Activated CD4-positive, CD25-positive, alpha-beta regulatory T cell treated with anti-CD3 and anti-CD28 coated beads, Interleukin-2, amount 50 U/mL, for 24 hours (primary cell): ENCODE measurements at places on chromosomes 2 and 18.

DNA sequence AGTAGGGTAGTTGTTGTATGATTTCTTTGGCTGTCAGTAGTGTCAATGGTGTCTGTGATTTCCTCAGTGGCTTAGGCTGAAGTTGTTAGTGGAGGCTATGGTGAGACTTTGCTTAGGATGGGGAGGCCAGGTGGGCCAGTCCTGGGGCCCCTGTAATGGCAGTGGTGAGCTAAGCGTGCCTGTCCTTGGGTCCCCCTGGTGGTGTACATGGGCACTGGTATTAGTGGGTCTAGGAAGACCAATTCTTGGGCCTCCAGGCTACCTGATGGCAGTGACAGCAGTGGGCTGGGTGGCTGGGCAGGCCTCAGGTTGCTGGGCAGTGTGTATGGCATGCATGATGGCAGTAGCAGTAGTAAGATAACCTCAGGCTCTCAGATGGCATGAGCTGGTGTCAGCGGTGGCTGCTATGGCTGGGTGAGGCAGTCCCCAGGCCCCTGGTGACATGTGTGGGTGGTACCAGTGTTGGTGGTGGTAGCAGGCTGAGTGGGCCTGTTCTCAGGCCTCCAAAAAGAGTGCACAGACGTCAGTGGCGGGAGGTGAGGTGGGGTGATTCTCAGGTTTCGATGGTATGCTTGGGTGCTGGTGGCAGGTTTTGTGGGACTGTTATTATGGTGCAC, 103.2 kb downstream of the KLHL14 start:
- ATAC-seq = no peak

DNA sequence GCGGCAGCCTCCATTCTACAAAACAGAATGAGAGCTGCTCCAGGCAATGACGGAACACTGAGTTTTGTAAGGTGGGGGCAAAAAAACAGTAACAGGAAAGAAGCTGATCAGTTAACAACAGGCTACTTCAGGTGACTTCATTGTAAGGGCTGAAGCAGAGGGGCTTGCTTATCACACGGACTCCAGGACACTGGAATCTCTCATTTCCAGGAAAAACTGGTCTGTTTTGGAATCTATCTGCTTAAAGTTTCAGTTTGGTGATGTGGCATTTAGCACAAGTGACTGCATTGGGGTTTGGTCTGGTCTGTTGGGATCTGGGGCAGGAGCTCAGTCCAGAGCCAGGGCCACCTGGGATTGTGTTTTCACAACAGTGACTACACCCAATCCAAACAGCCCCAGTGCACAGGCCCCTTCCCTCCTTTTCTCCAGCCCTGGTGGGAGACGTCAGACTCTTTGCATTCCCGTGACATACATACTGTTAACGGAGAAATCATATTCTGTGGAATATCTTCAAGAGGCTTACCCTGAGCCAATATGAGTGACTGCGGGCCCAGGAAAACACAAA, 14.1 kb downstream of the AMER3 start:
- no peak for ATAC-seq

DNA sequence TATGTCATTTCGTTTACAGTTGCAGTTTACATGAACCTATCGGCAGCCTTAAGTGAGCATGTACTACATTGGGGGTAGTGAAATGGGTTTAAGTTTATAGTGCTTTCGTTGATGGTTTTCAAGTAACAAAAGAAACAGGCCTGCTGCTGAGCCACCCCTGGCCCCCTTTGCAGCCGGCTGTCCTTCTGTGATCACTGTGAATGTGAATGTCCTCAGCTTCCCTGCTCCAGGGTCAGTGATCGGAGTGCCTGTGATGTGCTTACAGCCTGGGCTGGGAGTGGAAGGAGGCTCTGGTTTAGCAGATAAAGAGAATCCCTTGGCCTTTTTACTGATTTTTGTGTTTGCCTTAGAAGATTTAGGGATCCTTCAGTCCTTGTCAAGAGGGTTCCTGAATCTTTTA, 154.2 kb downstream of the FAM210A start:
- no peak for ATAC-seq

GRCh38 chr2:136527560-136527959, 237.8 kb upstream of the THSD7B start:
- ATAC-seq = no peak

GRCh38 chr2:60822987-60823386, 58.4 kb upstream of the REL start:
- no peak for ATAC-seq

GRCh38 chr2:128502200-128502599, 183.5 kb upstream of the HS6ST1 start:
- no peak for ATAC-seq

GRCh38 chr2:66573821-66574233, 138.9 kb downstream of the MEIS1 start:
- no peak for ATAC-seq

- peak; percentile 25 for ATAC-seq
Observed at GRCh38 chr2:61016392-61017002, 1.0 kb upstream of the PEX13 start.

GRCh38 chr2:143730953-143731260, 601.7 kb downstream of the ARHGAP15 start:
- peak; percentile 11 for ATAC-seq

- ATAC-seq = no peak
Observed at GRCh38 chr2:85924522-85924921, 35.7 kb upstream of the ST3GAL5 start.

DNA sequence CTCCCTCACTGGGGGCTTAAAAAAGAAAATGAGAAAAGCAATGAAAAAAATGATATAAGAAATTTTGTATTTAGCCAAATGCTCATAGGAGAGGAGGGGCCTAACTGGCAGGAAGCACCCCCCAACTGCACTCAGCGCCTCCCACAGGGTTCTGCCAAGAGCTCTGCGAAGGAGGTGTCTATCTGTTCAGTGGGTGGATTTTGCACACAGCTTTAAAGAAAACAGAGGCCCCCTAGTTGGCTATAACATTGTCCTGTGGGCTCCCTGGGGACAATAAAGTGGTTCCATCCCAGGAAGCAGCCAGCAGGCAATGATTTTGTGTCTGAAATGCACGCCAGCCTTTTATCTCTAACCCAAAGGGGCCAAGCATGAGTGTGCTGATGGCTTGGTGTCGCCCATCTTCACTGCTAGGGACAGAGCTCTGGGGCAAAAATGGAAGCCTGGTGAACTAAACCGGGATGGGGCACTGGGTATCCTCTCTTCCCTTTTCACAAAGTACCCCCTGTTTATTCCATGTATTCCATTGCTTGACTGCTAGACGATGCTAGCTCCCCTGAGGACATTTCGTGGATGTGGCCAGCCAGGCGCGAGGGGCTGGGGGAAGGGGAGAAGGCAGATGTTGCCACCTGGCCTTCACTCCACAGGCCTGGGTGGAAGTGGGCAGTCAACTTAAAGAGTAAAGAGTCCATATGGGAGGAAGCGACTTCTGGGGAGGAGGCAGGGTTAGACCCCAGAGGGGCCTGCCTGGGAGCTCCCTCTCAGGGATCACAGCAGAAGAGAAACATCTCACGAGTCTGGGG, 205.7 kb downstream of the CYP26B1 start:
- no peak for ATAC-seq

GRCh38 chr2:152505495-152505906, 170.5 kb downstream of the FMNL2 start:
- no peak for ATAC-seq

- no peak for ATAC-seq
Observed at GRCh38 chr2:214244847-214245246, 166.0 kb upstream of the VWC2L start.

- no peak for ATAC-seq
Observed at GRCh38 chr2:42092084-42092996, 44.5 kb downstream of the PKDCC start.

DNA sequence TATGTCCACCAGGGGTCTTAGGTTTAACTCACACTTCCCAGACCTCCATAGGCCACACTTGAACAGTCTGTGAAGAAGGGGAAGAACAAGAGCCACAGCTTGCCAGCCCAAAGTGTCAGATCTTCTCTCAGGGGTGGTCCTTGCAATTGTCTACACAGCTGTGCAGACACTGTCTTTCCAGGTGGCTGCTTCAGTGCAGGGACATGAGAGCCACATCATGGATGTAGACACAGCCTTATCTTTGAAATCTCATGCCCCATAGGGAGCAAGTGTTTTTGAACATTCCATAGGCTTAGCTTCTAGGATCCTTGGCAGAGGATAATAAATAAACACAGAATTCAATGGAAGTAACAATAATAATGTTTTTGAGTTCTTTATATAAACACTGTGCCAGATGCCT, 6.7 kb downstream of the ZNF407 start:
- ATAC-seq = no peak

DNA sequence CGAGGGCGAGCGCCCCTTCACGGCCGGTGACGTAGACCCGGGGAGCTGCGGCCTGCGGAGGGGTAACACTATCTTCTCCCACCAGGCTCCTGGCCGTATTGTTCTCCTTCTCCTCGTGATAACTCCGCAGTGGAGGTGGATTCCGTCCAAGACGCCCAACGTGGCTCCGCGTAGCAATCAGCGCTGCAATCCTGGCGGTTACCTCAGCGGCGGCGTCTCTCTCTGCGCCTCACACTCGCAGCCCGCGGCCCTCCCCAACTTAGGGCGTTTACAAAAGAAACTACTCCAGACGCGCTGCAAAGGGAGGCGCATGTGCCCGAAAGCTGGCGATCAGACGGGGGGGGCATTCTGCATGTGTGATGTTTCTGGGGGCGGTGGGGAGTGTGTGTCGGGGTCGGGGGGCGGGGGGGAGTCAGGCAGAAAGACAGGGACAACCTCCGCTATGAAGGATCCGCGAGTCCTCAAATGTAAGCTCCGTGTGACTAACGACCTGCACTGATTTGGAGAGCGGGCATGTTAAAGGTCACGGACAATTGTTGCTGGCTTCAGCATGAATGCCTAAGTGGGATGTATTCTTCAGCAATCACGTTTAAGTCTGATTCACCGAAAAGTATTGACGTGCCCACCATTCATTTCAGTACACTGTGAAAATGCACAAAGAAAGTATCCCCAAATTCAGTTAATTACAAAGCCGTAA, 1.3 kb upstream of the ZNF516 start:
- ATAC-seq = no peak

DNA sequence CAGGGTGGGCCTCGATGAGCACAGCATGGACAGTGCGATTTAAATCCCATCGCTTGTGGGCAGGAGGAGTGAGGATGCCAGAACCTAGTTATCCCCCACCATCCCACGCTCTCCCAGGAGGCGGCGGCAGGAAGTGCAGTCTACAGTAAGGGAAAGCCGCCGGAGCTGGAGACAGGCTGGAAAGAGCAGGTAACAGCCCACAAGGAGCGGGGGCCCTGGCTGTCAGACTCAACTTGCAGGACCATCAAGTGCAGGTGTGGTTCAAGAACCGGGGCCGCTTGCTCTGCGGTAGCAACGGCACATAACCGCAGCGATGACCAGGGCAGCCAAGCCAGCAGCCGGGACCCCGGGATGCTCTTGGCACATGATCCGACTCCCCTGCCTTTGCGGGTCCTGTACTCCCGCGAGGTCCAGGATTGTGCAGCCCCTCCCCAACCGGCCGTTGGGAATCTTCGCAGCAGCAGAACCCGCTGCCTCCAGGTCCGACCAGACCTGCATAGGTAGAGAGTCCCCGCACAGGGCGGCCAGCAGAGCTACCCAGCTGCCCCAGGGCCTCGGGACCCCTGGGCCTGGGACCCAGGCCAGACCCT, 82.1 kb downstream of the BIN1 start:
- no peak for ATAC-seq

DNA sequence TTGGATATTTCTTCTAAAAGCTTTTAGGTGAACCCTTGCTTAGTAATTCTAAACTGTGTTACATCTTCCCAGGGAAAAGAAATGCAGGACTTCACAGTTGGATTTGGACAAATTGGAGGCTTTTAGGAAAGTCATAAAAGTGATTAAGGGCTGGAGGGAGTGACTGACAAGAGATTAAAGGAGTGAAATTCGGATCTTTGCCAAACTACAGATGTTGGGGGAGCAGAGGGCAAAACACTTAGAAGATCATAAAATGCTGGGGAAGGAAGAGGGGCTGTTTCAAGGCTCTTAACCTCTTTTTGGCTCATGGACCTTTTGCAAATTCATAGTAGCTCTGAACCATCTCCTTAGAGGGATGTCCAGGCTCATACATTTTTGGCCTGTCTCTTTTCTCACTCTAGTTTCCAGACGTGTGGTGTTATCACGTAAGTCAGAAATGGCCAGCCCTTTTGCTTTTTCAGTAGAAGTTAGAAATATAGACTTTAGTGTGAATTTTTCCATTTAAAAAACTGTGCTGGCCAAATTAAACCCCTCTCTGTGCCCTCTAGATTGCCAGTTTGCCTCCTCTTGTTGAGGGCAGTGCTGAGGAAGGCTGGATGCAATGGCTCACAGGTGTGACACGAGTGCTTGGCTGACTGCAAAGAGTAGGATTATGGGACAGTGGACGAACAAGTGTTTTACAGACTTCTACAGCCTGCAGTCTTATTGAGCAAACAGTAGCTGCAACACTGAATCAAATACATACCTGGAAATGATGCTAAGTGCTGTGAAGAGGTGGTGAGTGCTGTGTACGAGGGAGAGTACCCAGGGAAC, 109.9 kb downstream of the LYPD6B start:
- ATAC-seq = no peak

DNA sequence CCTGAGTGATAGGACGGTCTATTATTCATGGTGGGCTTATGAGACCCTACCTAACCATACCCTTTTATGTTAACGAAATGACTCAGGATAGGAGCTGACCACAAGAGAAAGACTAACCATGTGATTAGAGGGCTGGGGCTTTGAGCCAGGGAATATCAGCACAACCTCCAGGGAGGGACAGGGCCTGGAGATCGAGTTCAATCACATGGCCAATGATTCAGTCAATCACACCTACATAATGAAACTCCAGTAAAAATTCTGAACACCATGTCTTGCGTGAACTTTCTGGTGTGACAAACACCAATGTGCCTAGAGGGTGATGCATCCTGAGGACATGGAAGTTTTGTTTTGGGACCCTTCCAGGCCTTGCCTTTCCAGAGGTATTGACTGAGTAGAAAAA, 2.2 kb upstream of the TEX51 start:
- ATAC-seq = no peak

DNA sequence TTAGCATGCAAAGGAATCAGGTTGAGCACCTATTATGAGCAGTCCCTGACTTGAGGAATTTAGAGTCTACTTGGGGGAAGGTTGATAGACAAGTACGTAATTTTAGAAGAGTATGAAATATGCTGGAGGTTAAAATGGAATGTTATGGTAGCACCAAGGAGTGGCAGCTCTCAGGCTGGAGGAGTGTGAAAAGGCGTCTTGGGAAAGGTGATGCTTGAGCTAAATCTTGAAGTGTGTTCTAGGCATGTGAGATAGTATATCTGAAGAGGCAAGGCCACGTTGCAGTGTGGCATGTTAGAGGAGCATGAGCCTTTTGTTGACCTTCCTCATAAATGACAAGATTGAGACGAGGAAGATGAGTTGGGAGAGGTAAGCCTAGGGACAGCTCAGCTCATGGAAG, 39.3 kb downstream of the ADAM23 start:
- no peak for ATAC-seq

DNA sequence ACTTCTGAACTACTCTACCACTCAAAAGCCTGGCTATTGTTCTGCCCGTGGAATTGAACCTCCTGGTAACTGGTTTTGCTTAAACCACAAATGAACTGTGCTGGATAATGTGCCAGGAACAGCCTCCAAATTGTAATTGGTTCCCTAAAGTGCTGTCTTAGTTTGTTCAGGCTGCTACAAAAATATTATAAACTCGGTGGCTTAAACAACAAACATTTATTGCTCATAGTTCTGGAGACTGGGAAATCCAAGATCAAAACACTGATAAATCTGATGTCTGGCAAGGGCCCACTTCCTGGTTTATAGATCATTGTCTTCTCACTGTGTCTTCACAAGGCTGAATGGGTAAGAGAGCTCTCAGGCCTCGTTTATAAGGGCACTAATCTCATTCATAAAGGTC, 149.2 kb upstream of the NCKAP5 start:
- no peak for ATAC-seq
